ENCODE measurements at places on chromosomes 4 and X.

DNA sequence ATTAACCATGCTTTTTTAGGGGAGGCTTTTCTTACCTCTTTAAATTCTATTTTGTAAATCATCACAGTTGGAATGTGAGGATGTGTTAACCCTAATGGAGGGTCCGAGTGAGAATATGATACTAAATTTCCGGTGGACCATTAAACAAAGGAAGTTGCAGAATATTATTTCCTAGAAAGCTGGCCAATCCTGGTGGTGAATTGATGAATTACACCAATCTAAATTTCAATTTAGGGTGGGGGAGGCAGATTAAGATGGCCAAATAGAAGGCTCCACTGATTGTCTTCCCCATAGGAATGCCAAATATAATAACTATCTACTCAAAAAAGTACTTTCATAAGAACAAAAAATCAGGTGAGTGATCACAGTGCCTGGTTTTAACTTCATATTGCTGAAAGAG lies 1045.6 kb downstream of the GLUD2 start:
- no peak for DNase-seq

DNA sequence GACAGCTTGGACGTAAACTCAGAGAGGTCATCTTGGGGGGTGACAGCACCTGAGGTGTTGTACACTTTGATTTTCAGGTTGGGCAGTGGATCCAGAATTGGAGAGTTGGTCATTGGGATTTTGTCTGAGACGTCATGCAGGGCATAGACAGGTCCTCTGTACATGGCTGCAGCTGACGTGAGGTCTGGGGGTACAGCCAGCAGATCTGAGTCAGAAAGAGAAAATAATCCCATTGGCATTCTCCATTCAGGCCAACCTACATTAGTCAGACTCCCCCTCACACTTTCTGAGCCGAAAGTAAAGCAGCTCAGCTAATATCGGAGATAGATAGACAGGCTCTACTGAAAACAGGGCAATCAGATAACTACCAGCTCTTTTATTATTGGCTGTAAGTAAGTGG lies 329.7 kb downstream of the UNC5C start:
- no peak for DNase-seq

DNA sequence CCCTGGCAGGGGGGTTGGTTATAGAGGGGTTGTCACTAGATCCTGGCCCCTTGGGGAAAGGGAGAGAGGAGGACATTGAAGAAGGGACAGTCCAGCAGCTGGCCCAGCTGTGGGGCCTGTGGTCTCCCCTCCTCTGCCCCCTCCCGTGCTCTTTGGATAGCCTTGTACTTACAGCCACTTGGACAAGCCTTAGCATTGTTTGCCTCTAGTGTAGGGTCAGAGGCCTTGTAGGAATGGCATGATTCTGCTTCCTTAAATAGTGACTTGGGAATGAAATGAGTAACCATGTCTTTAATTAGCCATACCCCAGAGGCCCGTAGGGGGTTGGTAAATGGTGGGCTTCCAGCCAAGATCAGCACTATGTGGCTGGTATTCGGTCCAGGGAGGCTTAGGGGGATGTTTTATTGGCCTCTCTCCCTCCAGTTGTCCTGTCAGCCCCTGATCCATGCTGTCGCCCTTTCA lies 230.6 kb downstream of the PTTG2 start:
- no peak for DNase-seq

DNA sequence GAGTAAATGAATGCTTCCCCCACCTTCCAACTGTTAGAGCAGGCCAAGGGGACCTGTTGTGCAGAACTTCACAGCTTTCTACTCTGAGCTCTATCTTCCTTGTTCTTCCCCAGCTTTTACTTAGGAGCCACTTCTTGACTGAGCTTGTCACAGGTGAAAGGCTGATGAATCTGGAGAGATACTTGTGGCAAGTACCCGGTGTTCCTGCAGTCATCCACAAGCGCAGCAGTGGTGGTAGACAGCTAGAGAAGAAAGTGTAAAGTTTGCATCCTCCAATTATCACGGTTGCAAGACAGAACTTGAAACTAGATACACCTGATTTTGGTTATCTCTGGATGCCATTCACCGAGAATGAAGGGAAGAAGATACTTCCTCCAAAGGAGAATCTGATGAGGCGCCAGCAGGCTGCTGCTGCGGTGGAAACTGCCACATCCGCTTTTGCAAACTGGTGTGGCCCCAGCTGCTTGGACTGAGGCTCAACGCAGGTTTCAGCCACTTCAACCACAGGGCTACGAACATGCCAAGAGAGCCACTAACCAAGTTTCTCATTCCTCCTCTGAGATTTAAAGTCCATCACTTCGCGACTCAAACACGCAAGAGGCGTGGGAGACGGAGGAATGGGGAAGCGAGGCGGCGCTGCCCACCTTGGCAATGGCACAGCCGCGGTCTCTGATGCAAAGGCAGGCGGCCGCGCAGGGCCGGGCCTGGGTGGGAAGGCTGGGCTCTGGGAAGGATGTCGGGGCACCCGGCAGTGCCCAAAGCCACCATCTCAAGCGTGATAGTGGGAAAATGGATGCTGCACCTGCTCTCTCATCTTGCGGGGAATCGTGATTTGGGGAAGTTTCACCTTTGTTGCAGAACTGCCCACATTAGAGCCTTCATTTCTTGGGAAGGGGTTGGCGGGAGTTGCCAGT lies 1.3 kb upstream of the FHIP1A start:
- peak; percentile 98 for DNase-seq

GRCh38 chr4:1763070-1763549 lies 30.0 kb upstream of the FGFR3 start:
- DNase-seq, result no peak

DNA sequence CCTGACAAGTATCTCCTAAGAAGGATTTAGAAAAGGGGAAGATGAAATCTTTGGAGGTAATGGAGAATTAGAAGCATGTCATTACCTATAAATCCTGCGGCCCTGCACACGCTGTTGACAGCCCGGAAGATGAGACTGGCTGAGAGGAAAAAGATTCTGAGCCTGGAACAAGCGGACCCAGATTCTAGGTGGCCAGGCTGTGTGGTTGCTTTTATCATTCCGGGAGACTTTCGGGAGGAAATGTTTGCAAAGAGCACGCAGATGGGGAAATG lies 5.8 kb upstream of the PPP2R3B start:
- no peak for DNase-seq

DNA sequence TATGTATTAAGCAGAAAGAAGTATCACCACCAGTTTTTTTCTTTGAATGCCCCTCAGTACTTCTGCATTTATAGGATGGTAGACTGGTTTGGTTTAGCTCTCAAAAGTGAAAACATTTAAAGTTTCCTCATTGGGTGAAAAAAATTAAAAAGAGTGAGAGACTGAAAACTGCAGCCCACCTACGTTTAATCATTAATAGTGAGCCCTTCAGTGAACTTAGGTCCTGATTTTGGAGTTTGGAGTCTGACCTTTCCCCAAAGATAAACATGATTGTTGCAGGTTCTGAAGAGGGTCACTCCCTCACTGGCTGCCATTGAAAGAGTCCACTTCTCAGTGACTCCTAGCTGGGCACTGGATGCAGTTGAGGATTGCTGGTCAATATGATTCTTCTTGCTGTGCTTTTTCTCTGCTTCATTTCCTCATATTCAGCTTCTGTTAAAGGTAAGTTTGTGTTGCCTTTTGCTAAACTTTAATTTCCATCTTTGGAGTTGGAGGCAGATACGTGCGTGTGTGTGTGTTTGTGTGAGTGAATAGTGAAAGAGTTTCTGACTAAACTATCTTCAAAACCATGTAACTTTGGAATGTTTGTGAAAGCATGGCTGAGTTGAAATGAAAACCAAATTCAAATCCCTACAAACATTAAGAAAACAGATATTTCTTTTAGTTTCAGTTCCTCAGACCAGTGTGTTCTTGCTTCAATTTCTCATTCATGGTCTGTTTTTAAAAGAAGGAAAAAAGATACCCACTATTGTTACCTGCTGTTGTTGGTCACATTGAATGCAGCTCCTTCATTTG lies at the start of gene MTTP:
MTTP (plus strand) TSS at position 295 of the 795 bp plus-strand sequence; CDS start at position 381, 86 bp downstream.
- DNase-seq, result peak; percentile 31

DNA sequence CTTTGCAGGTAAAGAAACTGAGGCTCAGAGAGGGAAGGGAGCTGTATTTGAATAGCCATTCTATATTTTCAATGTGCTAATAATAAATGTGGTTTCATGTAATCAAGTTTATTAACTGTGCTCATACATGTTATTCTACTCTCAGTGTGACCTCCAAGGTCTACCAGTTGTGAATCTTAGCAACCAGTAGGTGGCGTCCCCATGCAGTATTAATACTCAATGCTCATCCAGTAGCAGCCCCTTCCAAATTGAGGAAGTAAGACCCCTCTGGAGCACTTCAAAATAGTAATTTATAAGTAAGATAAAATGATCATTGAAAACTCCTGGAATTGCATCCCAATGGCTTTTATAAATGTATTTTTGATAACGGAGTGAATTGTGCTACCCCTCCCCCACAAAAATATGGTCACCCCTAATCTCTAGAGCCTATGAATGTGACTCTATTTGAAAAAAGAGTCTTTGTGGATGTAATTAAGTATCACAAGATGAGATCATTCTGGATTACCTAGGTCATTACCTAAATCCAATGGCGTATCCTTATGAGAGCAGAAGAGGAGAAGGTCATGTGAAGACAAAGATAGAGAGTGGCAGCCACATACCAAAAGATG lies 20.4 kb upstream of the SEPSECS start:
- DNase-seq, result peak; percentile 55

- DNase-seq, result peak; percentile 16
These were observed 110.9 kb upstream of the ANK2 start for GRCh38 chr4:112938461-112939058.

- DNase-seq, result no peak
These were observed 76.1 kb downstream of the ARHGAP6 start for GRCh38 chrX:11589641-11590040.

GRCh38 chrX:54484666-54485065 lies 11.4 kb downstream of the FGD1 start:
- DNase-seq, result no peak

DNA sequence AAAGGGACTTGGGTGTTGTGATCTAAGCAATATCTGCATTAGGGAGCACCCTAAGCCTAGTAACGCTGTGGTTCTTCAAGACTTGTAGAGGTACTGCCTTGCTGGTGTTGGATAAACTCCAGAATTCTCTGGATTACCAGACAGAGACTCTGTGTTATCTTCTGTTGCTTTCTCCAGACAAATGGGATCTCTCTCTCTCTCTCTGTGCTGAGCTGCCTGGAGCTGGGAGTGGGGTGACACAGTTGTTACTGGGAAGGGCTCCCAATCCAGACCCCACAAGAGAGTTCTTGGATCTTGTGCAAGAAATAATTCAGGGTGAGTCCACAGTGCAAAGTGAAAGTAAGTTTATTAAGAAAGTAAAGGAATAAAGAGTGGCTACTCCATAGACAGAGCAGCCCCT lies 48.8 kb downstream of the MCUB start:
- no peak for DNase-seq

DNA sequence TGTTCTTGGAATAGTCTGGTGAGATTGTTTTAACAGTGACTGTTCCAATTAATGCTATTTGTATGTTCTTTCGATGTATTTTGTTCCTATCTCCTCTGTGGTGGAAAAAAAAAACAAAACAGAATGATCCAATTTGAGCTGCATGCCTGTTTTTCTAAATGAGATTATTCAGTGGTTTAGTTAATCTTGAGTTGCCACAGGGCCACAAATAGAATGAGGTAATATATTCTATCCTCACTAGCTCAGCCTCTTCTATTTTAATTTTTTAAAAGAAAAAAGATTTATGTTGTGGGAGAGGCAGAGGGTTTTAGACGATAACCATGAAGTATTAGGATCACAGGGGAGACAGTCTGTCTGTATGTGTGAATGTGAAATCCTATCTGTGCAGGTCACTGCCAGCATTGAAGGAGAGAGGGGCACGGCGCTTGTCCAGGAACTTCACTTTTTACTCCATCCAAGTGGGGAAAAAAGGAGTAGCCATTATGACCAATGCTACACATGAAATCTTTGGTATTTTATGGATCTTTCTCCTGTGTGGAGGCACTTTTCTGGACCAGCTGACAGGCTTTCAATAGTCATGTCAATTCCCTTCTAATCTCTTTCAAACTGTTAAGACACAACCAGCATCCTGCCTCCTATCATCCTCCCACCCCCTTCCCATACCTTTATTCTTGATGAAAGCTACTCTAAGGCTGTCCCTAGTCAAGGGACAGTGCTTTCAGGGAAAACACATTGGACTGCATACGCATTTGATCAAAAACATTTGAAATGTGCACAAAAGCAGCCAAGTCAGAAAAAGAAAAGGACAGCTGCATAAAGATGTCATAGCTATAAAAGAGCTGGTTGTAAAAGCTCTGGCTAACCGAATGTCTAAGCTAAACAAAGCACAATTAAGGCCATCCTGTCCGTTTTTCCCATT lies 1063.8 kb upstream of the INTU start:
- DNase-seq, result no peak

GRCh38 chr4:86043755-86044592 lies 315.9 kb downstream of the MAPK10 start:
- DNase-seq, result no peak

DNA sequence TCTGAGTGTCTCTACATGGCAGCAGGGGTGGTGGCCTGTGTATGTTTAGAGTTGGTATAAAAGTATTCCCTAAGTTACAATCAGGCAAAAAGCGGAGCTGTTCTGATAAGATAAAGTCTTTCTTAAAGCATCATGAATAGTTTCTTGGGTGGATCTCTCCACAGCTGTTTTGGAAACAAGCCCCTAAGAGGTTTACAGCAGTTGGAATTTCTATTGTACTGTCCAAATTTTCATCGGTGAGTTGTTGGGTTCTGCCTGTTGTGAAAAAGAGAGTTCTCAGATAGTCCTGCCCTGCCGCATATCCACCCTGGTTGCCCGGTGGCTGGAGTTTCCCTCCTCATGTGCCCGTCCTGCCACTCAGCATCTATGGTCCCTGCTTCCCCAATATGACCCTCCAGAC lies 50.1 kb downstream of the C4orf51 start:
- DNase-seq, result no peak

- DNase-seq, result no peak
These were observed 69.1 kb downstream of the FAM53A start for GRCh38 chr4:1614854-1615595.

DNA sequence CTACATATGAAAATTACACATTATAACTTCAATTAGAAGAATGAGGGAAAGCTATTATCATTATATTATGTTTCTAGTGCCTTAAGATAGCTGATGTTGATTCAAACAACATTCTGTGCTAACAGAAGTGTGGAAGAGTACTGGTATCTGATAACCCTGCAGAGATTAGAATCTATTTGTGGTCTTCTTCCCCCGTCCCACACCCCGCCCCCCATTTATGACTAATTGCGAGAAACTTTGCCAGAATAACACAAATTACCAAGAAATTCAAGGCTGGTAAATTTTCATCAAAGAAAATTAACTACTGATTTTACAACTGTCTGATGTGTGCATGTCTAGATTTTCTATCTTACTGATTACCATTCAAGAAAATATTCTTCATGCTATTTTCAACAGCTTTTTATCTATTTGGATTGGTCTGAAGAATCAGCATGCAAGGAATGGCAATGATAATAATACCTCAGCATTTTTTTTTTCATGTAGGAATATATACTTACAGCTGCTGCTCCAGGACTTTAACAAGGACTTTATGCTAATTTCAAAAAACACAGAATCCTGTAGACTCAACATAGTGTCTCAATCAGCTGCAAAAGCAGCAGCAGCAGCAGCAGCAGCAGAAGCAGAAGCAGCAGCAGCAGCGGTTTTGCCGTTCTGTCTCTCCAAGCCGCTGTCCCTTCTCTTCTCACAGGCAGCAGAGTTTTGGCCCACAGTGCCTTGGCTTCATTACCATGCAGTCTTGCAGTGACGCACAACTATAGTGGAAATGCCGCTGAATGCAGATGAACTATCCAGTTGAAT lies 126.7 kb downstream of the FRYL start:
- peak; percentile 30 for DNase-seq

- no peak for DNase-seq
These were observed 102.9 kb downstream of the TSPAN7 start for GRCh38 chrX:38664285-38664684.
